ENCODE measurements at places on chromosomes 2 and 18.

DNA sequence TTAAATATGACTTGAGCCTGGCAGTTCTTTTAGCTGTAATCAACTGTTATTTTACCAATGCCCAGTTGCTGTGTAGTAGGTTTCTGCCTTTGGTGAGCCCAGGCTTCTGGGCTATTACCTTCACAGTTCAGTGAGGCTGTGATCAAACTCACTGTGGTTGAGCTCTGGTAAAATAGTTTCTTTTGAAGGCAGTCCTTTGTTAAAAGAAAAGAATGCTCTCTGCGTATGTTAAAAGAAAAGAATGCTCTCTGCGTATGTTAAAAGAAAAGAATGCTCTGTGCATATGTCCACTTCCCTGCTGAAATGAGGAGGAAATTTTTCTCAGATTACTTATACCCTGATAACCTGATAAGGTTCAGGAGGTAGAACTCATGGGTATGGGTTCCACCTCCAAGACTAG, 244.3 kb downstream of the RNF144A start:
- DNase-seq, result no peak

- DNase-seq, result no peak
Measured at GRCh38 chr2:239324456-239324855, 76.4 kb downstream of the HDAC4 start.

GRCh38 chr2:22336414-22336813, 1048.6 kb upstream of the KLHL29 start:
- DNase-seq, result no peak

DNA sequence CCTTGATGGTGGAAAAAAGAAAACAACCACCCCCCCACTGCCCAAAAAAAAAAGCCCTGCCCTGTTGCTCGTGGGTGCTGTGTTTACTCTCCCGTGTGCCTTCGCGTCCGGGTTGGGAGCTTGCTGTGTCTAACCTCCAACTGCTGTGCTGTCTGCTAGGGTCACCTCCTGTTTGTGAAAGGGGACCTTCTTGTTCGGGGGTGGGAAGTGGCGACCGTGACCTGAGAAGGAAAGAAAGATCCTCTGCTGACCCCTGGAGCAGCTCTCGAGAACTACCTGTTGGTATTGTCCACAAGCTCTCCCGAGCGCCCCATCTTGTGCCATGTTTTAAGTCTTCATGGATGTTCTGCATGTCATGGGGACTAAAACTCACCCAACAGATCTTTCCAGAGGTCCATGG, 28.0 kb downstream of the MAL start:
- DNase-seq, result peak; percentile 64

- DNase-seq, result no peak
Measured at GRCh38 chr2:236956641-236957040, 129.0 kb upstream of the COPS8 start.
